Hippocampal formation (tissue), 2 donors: ENCODE measurements at places on chromosomes 4 and X.

DNA sequence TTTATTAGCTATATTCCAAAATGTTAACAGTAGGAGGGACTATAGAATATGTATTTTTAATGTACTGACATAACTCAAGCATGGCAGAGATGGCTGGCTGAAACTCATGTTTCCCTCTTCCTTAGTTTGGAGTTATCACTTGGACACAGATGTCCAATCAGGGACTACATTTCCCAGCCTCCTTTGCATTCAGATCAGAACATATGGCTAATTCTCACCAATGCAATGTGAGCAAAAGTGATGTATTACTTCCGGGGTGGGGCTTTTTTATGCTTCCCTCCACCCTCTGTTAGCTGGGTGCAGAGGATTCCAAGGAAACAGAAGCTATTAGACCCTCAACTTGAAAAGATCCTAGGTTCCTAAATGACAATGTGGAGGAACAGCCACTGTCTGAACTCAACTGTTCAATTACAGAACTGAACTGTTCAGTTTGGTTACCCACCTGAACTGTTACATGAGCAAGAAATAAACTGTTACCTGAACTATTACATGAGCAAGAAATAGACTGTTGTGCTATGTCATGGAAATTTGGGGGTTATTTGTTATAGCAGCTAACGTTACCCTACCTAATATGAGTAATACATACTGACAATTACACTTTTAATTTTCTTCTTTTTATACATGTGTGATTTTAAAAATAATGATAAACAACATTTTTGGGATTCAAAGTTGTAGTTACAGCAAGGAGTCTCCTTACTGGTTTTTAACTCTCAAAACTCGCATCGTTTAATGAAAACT, 29.6 kb upstream of the ERVMER34-1 start:
- DNase-seq = no peak

DNA sequence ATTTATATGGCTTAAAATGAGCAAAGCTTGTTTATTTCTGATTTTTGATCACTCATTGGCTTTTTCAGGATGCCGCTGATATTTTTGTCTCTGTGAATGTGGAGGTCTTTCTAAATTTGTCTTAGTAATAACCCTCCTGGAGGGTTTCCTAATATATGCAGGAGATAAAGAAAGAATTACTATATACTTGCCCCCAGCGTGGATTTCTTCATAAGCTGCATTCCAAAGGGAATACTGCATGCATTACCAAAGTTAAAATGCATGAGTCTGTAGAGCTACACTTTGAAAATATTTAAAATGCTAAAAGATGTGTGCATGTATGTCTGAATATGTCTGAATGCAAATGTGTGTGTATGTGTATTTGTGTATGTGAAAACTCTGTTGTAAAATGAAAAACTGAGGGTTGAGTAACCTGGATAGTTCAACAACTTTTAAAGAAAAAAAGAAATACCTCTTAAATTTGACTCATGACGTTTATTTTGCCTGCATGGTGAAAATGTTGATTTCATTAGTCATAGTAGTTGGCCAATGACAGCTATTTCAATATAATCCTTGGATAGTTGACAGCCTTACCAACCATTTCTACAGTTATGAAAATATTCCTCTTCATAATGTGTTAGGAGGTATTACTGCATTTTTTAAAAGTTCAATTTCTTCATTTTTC, 113.2 kb upstream of the ZNF827 start:
- no peak for DNase-seq

GRCh38 chr4:5128569-5128968, 77.3 kb downstream of the STK32B start:
- DNase-seq = no peak

GRCh38 chr4:8045909-8046308, 106.2 kb upstream of the AFAP1 start:
- no peak for DNase-seq

DNA sequence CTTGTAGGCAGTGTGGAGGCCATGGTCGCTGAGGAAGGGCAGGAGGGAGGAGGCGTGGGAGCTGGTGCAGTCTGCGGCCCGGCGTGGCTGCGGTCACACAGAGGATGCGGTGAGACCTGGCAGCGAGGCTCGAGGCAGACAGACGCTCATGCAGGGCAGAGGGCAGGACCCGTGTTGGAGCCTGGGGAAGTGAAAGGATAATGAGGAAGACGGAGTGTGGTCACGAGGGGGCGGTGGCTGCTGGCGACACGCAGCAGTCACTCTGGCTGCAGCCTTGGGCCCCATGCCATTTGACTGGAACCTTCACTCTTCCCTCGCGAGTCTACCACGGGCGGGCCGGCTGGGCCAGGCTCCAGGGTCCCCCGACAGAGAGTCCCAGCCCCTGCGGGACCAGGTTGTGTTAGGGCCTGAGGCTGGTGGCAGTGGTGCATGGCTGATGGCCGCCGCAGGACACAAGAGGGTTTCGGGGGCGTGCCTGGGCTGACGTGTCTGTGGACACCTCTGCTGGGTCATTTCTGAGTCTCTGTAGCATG, 68.8 kb upstream of the HGFAC start:
- DNase-seq = peak; percentile 55

DNA sequence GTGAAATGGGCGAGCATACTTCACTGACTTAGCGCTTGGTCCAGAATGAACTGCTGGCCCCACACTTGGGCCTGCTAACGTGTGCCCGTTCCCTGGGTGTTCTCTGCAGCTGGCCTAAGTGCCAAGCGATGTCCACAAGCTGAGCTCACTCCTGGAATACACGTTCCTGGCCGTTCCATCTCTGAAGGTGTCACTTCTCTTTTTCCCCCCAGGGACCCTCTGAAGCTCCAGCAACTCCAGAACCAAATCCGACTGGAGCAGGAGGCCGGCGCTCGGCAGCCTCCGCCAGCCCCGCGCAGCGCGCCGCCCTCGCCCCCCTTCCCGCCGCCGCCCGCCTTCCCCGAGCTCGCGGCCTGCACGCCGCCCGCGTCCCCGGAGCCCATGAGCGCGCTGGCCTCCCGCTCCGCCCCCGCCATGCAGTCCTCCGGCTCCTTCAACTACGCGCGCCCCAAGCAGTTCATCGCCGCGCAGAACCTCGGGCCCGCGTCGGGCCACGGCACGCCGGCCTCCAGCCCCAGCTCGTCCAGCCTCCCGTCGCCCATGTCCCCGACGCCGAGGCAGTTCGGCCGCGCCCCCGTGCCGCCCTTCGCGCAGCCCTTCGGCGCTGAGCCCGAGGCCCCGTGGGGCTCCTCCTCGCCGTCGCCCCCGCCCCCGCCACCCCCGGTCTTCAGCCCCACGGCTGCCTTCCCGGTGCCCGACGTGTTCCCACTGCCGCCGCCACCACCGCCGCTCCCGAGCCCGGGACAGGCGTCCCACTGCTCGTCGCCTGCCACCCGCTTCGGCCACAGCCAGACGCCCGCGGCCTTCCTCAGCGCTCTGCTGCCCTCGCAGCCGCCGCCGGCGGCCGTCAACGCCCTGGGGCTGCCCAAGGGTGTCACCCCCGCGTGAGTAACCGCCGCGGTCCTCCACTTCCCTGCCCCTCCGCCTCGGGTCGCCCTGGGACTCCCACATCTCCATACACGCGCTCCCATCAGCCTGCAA, 132.3 kb downstream of the CBR4 start:
- DNase-seq = peak; percentile 16

DNA sequence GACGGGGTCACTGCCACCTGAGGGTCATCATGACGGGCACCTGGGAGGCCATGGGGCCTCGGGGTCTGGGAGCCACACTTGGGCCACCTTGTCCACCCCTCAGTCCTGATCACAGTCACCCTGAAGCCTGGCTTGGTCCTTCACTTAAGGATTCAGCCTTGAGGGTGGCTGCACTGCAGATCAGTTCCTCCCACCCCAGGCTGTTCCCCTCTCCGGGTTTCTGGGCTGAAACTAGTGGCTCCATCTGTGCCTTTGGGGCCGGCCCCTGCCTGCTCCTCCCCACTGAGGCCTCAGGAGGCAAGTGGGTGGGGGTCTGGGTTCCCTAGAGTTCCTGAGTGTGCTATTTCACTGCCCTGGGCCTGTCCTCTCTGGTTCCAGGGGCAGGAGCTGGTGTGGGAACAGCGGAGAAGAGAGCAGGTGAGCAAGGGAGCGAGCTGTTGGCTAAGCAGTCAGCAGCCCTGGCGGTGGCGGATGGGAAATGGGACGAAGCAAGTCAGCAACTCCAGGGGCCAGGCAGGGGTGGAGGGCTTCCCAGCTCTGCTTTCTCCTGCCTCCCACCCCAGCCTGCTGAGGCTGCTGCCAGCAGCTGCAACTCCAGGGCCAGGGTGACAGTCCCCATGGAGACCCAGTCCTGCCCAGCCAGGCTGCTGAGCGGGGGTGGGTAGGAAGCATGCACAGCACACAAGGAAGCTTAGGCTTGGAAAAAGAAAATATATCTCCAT, 81.2 kb downstream of the TMEM144 start:
- DNase-seq = no peak

DNA sequence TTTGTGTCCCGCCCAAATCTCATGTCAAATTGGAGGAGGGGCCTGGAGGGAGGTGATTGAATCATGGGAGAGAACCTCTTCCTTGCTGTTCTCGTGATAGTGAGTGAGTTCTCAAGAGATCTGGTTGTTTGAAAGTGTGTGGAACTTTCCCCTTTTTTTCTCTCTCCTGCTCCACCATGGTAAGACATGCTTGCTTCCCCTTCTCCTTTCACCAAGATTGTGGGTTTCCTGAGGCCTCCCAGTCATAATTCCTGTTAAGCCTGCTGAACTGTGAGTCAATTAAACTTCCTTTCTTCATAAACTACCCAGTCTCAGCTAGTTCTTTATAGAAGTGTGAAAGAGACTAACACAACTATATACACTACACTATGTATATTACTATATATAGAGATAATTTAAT, 697.8 kb upstream of the HS3ST1 start:
- no peak for DNase-seq

- no peak for DNase-seq
Observed at GRCh38 chr4:140154572-140154891, 548 bp upstream of the MAML3 start.

GRCh38 chrX:13659063-13659462, 6.1 kb downstream of the TCEANC start:
- no peak for DNase-seq

GRCh38 chrX:153845842-153846241, 15.5 kb upstream of the PDZD4 start:
- no peak for DNase-seq

GRCh38 chr4:37802068-37802666, 24.3 kb upstream of the PGM2 start:
- peak; percentile 54 for DNase-seq

GRCh38 chr4:121056066-121056465, 16.3 kb downstream of the NDNF start:
- no peak for DNase-seq

DNA sequence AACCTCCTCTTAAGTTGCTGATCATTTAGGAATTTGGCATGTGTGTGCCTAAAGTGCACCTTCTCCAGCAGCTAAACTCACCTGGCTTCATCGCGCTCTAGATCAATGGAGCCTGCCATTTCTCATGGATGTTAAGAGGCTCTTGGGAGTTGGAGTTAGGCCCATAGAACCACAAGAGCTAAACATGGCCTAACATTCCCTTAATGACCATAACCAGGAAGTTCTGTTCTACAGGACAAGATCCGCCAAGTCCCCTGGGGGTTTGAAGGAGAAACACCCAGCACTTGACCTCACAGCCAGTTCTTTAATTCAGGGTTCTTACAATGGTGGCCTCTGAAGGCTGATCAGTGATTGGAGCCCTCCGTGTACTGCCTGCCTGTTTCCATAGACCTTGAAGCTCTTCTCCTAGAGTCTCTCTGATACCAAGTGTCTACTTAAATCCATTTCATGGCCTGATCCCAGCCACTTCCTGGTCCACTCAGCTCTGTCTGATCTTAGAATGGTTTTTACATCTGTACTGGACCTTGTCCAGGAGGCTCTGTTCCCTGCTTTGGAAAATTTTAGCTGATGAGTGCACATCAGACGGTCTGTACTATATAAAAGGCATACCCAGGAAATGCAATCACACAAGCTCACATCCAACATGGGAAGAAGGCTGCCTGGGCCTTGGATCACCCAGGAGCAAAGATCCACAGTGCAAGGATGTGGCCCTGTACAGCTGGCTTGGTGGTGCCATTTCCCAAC, 45.1 kb downstream of the RPS3A start:
- DNase-seq = no peak

- no peak for DNase-seq
Observed at GRCh38 chrX:153868576-153869472, 17.1 kb downstream of the L1CAM start.
